ENCODE measurements at places on chromosomes 12 and 14.
A peak's percentile ranks its signal among the peaks of the same experiment; 100 is the strongest.

DNA sequence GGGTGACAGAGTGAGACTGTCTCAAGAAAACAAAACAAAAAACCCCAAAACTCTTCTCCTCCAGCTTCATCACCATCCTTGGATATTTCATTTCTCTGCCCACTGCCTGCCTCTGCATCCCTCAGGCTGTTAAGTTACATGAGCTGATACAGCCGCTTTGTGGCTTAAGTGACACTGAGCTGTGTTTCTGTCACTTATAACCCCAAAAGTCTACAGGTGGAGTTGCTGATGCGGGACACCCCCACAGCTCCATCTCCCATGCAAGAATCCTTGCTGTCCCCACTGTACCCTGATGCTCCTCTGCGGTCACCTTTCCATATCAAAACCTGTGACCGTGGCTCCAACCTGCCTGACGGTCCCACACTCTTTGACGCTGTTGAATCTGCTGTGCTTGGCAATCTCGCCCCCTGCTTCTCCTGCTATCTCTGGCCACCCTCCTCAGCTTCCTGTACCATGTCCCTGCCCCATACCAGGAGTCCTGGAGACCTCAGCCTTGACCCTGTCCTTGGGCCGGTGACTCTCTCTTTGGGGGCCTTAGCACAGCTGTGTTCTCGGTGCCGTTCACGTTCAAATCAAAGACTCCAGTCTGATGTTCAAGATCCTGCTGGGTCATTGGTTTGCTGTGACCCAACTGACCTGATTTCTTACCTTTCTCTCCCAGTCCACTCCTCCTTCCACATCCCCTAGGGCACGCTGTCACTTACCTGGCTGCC lies 20.3 kb downstream of the HVCN1 start:
- no peak for DNase-seq

DNA sequence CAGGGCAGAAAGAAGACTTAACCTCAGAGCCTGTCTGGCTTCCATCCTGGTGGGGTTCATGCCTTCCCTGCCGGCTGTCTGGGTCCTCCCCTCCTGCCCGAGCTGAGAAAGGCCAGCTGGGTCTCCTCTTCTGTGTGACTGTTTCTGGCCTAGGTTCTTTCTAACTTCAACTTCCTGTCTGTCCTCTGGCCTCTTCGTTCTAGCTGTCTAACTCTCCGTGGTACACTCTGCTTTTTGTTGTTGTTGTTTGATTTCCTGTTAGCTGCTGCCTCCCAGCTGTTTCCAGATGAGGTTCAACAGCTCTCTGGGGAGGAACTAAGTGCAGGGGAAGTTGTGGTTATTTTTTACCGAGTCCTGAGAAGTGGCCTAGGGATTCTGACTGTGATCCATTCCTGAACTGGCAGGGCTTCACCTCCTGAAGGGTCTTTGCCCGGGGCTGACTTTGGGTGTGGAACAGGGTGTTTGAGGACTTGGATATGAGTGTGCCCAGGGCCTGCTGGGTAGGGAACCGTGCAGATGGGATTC lies 3.2 kb downstream of the MLXIP start:
- no peak for DNase-seq

GRCh38 chr12:78403681-78404080 lies 460.9 kb upstream of the SYT1 start:
- DNase-seq = no peak

DNA sequence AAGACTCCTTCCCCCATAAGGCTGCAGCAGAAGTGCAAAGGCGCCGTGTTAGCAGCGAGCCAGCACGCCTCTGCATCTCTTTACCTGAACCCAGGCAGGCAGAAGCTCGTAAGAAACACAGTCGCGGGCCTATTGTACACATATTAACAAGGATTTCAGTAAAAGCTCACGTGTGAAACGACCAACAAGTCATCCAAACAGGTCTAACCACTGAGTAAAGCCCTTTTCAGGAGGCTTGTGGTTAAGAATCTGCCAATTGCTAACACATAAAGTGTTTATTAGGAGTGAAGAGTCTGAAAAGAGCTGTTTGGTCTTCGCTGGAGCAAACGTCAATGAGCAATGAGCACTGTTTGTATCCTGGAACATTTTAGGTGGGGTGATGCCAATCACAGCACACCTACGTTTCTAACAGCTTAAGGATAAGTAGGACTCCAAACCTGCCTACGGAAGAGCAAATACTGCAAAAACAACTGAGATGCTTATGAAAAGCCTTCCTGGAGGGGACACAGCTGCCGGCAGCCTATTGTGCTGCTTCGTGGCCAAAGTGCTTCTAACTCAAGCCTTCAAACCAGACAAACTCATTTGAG lies 43.1 kb downstream of the PRKAB1 start:
- peak; percentile 74 for DNase-seq

DNA sequence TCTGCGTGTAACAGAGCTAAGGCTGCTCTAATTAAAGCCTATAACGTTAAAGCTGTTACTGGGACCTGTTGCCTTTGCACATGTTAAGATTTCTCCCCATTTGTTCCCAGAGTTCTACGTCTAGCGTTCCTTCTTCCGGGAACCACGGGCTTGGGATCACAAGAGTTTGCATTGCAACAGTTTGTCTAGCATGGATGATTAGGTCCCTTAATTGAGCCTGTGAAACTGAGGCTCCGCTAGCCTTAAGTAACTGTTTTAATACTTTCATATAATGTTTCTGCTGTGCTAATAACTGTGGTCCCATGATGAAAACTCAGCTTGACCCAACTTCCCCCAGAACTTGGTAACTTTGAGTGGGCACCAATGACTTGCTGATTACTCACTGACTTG lies 16.7 kb upstream of the LYZ start:
- no peak for DNase-seq

DNA sequence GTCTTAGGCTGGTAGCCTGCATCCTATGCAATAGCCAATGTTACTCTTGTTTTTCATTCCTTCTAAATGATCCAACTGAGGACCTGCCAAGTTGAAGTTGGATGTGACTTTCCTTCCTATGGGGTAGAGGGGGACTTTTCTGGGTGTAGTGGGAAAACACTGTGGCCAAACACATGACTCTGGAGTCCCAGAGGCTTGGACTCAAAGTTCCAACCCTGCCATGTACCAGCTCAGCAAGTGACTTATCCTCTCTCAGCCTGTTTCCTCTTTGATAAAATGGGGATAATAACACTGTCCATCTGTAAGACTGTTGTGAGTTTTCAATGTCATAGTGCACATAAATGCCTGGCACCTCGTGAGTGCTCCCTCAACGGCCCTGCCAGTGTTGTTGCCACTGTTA lies 97.0 kb downstream of the ZFP36L1 start:
- DNase-seq = no peak

GRCh38 chr14:38125481-38126037 lies 82.1 kb upstream of the SSTR1 start:
- DNase-seq = no peak

- DNase-seq = peak; percentile 22
These were observed at the start of gene SVOP for GRCh38 chr12:109020796-109021380. SVOP (minus strand) TSS chr12:109021068; CDS start chr12:109020868, 200 bp downstream.

DNA sequence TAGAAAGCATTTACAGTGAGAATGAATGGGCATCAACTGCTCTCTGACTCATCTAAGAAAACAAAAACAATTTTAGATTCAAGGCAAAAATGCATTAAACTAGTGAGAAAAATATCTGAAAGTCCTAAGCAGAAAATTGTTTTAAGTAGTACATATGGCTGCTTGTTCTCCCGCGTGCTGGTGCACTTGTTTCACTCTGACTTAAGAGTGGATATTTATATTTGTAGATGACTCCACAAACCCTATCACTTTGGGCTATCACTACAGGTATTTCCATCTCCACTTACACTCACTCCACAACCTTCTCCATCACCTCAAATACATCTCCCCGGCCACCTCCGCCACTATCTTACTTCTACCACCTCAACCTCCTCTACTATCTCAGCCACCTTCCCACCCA lies 253.9 kb upstream of the EGLN3 start:
- DNase-seq = no peak

GRCh38 chr12:32322354-32322753 lies 77.0 kb upstream of the FGD4 start:
- DNase-seq = no peak

DNA sequence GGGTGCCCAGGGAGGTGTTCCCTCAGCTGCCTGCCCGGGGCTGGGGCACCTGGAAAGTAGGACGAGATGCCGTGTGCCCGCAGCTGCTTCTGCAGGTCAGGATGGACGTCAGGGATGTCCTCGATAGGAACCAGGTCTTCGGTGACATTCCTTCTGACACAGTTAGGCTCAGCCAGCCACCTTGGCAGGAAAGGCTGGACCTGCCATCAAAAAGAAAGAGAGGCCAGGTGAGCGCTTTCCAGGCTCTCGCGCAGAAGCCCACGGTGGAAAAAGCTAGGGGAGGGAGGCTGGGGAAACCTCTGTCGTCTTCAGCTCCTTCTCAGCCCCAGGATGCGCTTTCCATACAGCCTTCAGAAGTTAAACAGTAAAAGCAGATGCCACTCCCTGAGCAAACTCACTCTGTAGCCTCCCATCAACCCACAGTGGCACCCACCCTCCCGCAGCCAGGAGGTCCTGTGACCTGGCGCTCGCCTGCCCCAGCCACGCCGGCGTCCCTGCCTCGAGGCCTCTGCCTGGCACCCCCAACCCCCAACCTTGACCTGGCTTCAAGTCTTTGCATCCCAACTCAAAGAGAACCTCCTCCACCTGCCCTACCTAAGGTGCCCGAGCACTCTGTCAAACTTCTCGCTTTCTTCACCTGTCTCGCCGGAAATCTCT lies 1.3 kb downstream of the DDX51 start:
- DNase-seq = no peak

GRCh38 chr12:108839018-108839889 lies 18.1 kb downstream of the SSH1 start:
- DNase-seq = no peak

GRCh38 chr14:71021347-71022011 lies 114.2 kb downstream of the PCNX1 start:
- DNase-seq = peak; percentile 78

- DNase-seq = no peak
These were observed 126.9 kb upstream of the FGD4 start for GRCh38 chr12:32272465-32272864.

DNA sequence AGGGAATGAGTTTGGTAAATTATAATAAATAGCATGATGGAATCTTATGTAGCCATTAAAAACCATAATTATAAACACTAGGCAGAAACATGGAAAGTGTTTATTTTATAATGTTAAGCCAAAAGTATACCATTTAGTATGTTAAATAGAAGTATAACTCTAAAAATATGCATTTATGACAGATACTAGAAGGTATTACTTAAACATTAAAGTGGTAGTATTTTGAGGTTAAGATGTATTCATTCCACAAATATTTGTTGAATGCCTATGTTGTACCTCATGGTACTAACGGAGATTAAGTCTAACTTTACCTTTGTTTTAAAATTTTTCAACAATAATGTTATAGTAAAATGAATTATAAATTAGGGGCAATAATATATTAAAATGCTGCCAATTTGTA lies 24.1 kb downstream of the TTC8 start:
- DNase-seq = no peak

- DNase-seq = no peak
These were observed 9.2 kb upstream of the CCDC197 start for GRCh38 chr14:93987815-93988476.

DNA sequence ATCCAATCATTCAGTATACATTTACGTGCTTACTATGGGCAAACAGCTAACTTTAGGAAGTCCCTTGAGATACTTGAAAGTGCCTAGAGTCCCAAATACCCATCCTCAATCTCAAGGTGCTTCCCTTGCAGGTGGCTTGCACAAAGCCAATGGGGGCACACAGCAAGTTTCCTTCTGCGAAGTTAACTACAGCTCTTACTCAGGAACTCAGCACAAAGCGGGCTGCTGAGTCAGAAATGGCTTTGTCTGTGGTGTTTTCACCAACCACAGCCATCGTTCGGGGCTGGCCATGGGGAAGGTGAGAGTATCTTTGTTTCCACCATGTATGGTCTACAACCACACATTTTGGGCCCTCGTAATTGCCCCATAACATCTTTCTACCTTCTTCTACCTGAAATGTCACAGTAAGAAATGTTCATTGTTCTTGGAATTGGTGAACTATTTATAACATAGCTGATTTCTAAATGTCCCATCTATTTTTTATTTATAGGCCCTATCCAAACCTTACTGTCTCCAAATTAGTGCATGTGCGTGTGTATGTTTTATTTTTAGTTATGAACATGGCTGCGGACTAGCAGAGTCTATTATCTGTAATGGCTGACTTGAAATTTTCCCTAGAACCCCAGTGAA lies 13.9 kb downstream of the MFAP5 start:
- DNase-seq = no peak

DNA sequence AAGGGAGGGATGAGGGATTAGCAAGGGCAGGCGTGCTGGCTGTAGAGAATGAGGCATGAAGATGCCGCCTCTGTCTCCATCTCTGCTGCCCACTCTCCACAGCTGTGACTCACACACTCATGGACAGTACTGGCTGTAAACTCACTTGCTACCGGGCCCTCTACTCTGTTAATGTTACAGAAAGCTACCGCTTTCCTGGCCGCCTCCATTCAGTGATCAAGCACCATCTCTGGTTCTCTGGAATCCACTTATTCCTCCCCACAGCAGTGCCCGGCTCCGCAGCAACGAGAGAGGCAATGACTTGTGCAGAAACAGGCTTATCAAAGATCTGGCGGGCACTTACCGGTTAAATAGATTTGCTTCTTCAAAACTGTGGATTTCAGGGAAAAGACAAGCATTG lies 34.8 kb downstream of the AMN start:
- DNase-seq = no peak

DNA sequence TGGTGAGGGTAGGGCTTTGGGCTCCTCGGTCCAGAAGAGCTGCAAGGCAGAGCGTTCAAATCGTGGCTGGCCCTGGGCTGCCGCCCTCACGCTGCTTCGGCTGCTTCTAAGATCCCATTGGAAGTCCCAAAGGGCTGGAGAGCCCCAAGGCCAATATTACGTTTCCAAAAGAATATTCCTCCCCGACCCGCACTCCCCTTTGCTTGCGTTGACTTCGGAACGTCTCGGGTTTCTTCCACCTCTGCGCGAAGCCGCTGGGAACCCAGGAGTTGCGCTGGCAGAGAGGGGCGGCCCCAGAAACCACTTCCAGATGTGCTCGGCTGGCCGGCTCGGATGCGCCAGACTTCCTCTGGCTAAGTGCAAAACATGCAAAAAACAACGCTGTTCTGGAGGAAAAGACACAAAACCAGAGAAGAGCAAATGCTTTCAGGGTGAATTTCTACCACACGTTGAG lies at the start of gene GLT8D2:
Gene GLT8D2 (minus strand): TSS at position 285 of the 454 bp plus-strand sequence. CDS start 30,539 bp downstream, outside the sequence.
- no peak for DNase-seq

DNA sequence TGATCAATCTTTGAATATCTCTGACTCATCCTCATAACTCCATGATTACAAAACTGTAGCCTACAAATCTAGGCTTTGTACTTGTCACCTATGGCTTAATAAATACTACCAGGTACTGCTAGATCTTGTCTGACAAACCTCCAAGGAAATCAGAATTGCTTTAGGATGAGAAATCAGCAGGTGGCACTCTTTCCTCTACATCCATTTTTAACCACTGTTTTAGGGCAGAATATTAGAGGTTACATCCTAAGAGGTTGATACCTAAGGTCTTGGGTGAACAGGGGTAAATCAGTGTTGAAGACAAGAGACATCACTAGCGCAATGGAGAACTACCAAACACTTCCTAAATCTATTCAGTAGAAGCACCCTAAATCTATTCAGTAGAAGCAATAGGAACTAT lies 63.1 kb upstream of the SOX5 start:
- no peak for DNase-seq

- no peak for DNase-seq
These were observed 22.6 kb downstream of the TCTN1 start for GRCh38 chr12:110636516-110636915.
